ENCODE measurements at places on chromosomes 1 and 21. TPM values are rescaled to one million over a fixed set of nuclear protein-coding genes. Genes with fewer than 3 reads are reported as not detected.

The FMO5 gene
- 2.5 TPM for total RNA-seq

The DNAJC8 gene
- total RNA-seq, result 66.4 TPM

The USH2A gene
- total RNA-seq, result not detected

The ARMH1 gene
- total RNA-seq, result 0.47 TPM

- no peak for DNase-seq
These were observed 317.0 kb downstream of the HHAT start for GRCh38 chr1:210645582-210646257.

DNA sequence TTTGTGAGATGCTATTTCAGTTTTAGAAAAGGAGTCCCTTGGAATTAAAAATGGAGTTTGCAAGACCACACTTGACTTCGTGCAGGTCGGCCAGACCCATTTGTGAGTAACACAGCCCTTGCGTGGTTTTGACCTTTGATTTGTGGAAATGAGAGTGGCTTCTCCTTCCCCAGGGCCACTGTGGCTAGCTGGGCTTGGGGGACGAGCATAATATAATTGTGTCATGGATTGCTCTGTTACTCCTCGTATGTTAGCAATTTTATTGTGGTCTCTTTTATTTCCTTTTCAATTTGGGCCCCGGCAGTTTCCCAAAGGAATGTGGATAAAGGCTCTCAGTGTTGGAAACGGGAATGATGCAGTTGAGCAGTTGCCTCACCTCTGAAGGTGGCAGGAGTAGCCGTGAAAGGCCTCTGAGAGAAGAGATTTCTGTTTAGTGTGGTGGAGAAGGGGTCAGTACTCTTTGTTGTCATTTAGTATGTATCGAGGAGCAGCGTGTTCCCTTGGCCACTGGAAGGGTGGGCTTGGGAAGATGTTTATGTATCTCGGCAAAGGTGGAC is 194.6 kb downstream of the PBX1 start:
- no peak for DNase-seq

The PPIAL4G gene
- not detected for total RNA-seq

The IGSF9 gene
- 9.4 TPM for total RNA-seq

DNA sequence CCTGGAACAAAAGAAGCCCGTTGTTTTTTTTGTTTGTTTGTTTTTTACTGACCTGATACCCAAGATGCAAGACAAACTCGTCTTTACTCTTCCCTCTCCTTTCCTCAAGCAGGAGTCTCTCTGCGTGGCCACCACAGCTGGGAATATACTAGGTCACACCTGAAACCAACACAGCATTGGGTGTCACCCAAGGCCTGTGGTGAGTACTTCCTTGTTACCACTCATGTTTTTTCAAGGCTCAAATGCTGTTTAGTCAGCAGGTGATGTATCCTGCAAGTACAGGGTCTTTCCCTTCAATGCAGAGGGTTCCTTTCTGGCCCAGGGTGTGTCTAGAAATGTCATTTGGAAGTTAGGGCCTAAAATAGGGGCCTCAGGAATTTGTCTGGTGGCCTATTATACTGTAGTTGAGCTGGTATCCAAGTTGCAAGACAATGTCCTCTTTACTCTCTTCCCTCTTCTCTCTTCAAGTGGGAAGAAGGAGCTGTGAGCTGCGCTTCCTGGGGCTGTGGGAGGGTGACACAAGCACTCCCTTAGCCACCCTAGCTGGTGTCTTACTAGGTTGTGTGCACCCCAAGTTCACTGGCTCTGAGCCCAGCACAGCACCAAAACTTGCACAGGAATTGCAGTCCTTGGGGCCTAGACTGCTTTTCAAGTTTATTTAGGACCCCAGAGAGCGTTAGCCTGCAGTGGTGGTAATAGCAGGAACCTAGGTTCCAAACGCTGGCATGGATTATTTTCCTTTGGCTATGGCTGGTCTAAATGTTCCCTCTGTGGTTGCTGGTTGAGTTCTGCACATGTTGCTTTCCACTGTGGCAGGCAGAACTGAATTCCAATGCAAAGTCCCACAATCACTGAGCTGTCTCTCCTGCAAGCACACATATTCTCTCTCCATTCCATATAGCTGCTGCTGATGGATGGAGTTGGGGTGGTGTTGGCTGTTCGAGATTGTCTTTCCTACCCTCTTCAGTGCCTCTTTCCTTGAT is 91.4 kb upstream of the LYPLAL1 start:
- no peak for DNase-seq
